HT-29 (cell line): ENCODE measurements at places on chromosomes 5 and 9. TPM values are rescaled to one million over a fixed set of nuclear protein-coding genes. Genes with fewer than 3 reads are reported as not detected.

GRCh38 chr5:124206540-124206939 lies 539.9 kb downstream of the ZNF608 start:
- DNase-seq: no peak

Gene AK8
- not detected in 2 replicates for total RNA-seq

- DNase-seq: peak; percentile 62
Measured at GRCh38 chr5:134175921-134176510, 734 bp downstream of the SKP1 start.

- no peak for DNase-seq
Measured at GRCh38 chr9:18981476-18982261, 51.3 kb downstream of the SAXO1 start.

DNA sequence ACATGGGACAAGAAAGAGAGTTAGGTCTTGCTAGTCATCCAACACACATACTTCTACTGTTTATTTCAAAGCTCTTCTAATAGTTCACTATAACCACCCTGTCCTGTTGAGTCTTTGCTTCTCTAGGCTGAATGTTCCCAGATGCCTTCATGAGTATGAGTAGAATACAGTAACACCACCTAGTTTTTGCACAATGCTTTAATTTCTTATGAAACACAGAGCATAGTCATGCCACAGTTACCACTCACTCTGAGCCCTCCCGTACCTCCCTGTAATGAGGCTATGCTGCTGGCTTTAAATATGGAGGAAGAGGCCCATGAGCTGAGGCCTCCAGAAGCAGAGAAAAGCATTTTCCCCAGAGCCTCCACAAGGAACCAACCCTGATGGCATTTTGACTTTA lies 75.0 kb upstream of the SLC1A3 start:
- no peak for DNase-seq
